Kidney capillary endothelial cell (primary cell): ENCODE measurements at places on chromosomes 3 and 15.

DNA sequence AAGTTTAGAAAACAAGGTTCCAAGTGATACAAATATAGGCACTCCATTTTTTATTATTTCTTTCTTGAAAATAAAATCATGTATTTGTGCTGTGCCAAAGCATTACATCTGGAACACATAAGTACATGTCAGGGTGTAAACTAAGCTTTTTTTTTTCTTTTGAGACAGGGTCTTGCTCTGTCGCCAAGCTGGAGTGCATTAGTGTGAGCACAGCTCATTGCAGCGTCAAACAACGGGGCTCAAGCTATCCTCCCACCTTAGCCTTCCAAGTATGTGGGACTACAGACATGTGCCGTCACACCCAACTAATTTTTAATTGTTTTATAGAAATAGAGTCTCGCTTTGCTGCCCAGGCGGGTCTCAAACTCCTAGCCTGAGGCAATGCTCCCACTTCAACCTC lies 9.0 kb downstream of the SPATA12 start:
- no peak for DNase-seq

DNA sequence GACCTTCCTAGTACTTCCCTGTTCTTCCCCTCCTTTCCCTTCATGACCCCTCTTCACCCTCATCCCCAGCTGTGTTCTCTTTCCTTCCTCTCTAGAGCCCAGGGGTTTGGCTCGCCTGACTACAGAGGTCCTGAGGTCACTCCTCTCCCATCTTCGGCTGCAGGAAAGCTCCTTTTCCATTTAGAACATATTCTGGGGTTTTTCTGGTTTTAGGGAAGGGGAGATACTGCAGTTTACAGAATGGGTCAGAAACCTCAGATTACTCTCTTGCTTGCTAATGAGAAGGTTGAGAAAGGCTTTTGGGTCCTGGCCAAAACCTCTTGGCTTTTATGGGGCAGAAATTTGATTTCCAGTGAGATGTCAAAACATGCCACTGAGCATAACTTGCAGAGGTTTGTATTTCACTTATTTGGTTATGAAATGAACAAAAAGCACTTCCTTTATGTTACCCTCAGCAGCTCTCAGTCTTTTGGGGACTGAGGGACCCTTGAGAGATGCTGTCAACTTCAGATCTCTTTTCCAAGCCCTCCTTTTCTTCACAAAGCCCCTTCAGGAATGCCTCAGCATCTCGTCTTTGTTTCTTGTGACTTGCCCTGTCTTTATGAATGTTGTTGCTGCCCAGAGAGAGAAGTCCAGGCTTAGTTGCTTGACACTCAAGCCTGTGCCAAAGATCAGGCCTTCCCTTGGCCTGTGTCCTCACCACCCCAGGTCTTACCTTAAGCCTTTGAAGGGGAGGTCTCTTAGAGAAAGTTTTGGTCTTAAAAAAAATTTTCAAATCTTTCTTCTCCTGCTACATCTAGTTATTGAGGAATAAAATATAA lies 121.7 kb upstream of the TPM1 start:
- no peak for DNase-seq

DNA sequence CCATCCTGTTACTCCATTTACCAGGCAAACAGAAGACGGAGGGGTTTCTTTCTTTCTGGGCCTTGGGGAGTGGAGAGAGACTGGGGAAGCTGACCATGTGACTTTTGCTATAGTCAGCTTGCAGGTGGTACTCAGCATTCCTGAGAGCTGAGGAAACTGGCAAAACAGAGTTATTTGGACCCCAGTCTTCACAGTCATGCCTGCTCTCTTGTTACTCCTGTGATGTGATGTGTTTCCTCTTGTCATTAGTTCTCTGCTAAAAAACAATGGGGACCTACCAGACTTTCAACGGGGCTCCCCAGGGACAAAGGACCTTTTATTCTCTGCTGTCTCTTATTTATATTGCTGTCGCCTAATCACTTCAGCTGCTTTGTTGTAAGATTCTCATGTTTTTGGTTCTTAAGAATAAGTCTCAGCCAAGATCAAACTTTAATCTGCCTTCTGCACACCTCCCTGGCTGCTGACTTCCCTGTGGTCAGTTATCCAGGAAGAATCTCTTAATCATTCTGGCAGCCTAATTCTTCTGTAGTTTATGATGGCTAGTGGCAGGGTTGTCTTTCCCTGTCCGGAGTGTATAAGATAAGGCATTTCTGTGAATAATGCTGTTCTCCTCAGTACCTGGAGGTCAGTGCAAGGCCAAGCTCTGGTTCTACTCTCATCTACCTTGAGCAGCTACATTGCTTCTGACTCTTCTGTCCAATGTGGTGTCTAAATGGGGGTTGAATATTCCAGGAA lies 8.8 kb downstream of the STARD9 start:
- DNase-seq, result peak; percentile 49

DNA sequence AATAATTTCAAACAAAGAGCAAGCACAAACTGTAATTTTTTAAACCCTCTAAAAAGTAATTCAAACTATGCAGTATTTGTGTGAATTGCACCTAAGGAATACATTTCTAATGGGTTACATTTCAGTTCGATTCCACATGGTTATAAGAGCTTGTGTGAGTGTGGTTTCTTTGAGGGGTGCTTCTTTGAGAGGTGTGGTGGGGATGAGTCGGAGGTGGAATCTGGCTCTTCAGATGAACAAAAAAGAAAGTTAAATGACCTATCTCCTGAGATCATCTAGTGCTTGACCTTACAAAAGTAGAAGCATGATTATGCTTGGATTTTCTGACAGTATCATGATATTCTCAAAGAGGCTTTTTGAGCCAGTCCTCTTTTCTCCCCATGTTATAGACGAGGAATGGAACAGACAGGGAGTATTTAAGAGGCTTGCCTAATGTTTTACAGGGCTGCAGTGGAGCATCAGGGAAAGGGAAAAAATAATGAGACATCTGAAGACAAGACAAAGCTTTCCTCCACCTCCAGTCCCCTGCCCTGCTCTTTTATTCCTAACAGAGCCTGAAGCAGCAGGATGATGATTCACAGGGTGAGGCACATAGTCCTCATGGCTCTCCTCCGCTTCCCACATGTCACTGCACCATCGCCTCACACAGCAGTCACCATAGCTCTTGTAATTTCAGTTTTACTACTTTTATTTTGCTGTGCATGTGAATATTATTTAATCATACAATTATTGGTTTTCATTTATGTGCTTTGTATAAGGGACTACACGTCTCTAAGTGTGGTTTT lies 82.0 kb downstream of the LYSMD4 start:
- DNase-seq, result peak; percentile 46

GRCh38 chr3:158159714-158160113 lies 49.8 kb downstream of the RSRC1 start:
- no peak for DNase-seq

- DNase-seq, result no peak
Observed at GRCh38 chr3:90241481-90241880, 1134.1 kb downstream of the EPHA3 start.

GRCh38 chr3:117302428-117302827 lies 592.8 kb downstream of the TUSC7 start:
- DNase-seq, result no peak

- no peak for DNase-seq
Observed at GRCh38 chr3:57059411-57059810, 1.1 kb upstream of the SPATA12 start.

GRCh38 chr3:5278666-5279065 lies 91.2 kb downstream of the EDEM1 start:
- DNase-seq, result no peak

DNA sequence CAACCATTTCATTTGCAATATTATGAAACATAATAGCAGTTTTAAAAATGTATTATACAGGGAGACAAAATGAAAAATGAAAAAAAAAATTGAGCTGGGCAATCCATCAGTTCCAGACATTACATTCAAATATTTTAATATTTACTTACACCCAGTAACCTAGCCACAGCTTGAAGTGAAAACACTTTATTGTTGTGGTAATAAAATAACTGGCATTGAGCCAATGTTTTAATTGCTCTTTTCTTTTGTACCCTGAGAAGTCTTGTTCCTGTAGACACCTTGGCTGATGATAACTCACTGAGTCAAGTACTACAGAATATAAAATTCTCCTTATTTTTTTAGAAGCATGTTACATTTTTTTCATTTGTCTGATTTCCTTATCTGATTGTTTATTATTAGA lies 180.6 kb downstream of the ROBO1 start:
- no peak for DNase-seq

DNA sequence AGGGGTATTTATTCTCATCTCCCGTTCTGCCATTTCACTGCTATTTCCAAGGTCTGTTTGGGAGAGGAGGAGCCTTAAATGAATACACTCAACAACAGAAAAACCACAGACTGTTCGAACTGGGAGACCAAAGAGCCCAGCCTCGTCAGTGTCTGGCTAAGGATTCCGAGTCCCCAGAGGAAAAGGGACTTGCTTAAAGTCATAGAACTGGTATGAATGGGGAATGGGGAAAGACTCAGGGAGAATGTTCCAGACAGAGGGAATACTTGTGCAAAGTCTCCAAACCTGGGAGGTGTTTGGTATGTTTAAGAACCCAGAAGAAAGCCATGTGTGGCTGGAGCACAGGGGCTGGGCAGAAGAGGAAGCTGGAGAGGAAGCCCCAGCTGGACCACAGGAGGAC lies 46.9 kb downstream of the FAM43A start:
- no peak for DNase-seq

- no peak for DNase-seq
Observed at GRCh38 chr3:136792556-136793330, 26.2 kb upstream of the SLC35G2 start.

DNA sequence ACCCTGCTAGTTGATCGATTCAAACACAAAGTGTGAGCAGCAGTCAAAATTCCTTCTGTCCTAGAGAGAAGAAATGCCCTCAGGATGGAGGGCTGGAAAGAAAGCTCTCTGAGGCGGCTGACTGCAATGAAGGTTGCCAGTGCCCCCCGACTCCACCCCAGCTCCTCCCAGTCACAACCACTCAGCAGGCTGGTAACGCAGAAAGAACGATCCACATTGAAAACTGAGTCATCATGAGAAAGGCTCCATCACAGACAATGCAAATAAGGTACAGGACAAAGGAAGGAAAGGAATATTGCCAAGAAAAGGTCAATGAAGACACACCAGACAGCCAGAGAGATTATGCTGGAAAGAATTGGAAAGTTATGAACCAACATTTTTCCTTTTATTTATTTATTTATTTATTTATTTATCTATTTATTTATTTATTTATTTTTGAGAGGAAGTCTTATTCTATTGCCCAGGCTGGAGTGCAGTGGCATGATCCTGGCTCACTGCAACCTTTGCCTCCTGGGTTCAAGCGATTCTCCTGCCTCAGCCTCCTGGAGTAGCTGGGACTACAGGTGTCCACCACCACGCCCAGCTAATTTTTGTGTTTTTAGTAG lies 17.4 kb upstream of the VGLL4 start:
- peak; percentile 46 for DNase-seq
